Fibroblast of villous mesenchyme (primary cell): ENCODE measurements at places on chromosomes 16 and 17.
A peak's percentile ranks its signal among the peaks of the same experiment; 100 is the strongest.

- no peak for DNase-seq
Measured at GRCh38 chr16:26175944-26176343, 484.2 kb downstream of the HS3ST4 start.

GRCh38 chr17:58046239-58047094, 36.8 kb upstream of the DYNLL2 start:
- DNase-seq, result no peak

- no peak for DNase-seq
Measured at GRCh38 chr16:17155485-17155884, 315.3 kb downstream of the XYLT1 start.

DNA sequence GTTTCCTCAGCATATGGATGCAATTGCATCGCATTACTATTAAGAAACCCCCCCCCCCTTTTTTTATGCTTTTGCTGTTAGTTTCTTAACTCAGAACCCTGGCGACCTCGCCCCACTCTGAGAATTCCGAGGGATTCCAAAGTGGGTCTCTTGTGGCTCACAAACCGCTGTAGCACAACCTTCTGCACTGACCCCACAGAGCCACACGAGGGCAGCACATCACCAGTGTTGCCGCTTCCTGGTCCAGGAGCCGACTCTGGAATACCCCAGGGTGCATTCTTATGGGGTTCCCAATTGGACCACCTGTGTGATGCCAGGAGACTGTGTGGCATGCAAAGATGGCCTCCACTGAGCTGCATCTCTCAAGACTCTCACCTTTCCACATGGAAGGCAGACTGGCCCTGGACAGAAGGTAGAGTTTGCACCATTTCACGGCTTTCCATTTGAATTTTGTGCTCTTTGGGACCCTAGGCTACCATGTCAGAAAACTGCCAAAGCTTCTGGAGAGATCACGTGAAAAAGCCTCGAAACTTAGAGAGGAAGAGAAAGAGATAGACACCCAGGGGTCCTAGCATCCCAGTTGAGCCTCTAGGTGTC, 432.7 kb upstream of the ASIC2 start:
- DNase-seq, result peak; percentile 12

DNA sequence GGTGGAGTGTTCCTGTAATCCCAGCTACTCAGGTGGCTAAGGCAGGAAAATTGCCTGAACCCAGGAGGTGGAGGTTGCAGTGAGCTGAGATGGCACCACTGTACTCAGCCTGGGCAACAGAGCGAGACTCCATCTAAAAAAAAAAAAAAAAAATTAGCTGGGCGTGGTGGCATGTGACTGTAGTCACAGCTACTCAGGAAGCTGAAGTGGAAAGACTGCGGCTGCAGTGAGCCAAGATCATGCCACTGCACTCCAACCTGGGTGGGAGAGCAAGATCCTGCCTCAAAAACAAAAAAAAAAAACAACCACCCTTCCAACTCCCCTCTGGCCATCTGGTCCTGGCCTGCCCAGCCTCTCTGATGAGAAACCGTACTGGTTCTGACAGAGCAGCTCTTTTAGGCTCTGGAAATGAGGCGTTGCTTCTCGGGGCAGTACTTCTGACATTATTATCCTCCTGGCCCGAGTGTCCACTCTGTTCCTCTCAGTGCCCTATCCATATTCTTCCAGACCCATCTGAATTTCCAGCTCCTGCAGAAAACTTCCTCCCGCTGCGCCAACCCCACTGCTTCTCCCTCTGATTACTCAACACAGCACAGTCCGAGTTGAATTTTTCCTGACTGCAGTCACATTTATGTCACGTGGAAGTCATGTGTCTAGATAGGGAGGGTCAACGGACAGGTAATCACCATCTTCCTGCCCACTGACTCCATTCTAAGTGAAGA, 13.3 kb downstream of the GGA2 start:
- DNase-seq, result peak; percentile 80

GRCh38 chr17:65035704-65036103, 20.8 kb downstream of the GNA13 start:
- no peak for DNase-seq

- no peak for DNase-seq
Measured at GRCh38 chr16:81472391-81472790, 27.8 kb downstream of the CMIP start.

GRCh38 chr17:68196394-68197090, 51.3 kb upstream of the AMZ2 start:
- DNase-seq, result no peak

GRCh38 chr16:73062001-73062616, 14.2 kb upstream of the ZFHX3 start:
- DNase-seq, result no peak

DNA sequence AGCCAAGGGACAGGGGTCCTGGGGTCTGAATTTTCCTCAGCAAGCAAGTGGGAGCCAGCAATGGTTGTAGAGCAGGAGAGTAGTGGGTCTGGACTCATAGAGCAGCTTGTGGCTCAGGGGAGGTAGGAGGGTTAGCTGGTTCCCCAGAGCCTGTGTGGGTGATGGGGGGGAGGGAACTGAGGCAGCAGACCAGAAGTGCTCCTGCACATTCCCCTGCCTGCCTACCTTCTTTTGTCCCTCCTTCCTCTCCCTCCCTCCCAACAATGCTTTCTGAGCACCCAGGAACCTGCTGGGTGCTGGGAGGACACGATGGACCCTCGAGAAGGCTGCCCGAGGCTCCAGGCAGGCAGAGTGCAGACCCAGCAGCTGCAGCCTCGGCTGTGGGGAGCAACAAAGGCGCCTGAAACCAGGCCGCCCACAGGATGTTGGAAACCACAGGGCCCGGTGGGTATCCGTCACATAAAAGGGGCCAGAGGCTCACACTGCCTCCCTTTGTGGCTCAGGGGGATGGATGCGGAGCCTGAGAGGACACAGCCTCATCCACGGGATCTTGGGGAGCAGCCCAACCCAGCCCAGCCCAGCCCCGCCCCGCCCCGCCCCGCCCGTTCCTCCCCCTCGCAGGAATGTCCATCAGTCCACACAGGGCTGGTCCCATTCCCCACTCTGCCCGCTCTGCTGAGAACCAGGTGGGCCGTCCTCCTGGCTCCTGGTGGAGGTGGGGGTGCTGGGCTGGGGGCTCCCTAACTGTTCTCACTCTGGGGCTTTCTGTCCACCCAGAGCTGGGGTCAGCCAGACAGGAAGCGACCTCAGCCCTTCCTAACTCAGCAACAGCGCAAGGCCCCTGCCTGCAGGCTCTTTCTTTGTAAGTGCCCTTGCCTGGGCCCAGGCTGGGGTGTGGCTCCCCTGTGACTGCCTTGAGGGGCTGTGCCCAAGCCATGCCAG, 1.7 kb upstream of the NLRC3 start:
- no peak for DNase-seq

DNA sequence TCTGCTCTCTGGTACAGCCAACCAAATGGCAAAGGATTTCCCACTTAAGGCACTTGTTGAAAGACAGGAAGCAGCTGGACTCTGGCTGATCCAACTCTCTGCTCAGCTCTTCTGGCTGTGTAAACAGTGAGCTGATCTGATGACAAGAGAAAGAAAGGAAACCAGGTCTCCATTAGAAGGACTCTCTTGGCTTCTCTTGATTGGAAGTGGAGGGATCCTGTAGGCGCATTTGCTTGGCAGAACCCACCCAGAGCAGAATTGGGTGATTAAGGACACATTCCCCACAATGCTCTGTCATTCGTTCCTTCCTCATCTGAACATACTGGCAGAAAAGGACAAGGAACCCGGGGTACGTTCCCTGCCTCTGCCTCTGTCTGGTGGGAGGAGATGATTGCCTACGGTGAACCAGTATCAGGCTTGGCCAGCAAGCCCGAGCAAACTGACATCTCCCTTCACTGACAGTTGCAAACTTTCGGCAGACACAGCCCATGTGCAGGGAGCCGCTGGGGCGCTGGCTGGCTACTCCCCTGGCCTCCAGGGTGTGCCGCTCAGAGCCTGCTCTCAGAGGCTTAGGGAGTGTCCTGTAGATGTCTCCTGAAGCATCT, 29.1 kb downstream of the LDHD start:
- peak; percentile 96 for DNase-seq

- DNase-seq, result no peak
Measured at GRCh38 chr17:35973333-35974260, 7.7 kb downstream of the CCL16 start.
